ENCODE measurements at places on chromosomes 1 and 21.

DNA sequence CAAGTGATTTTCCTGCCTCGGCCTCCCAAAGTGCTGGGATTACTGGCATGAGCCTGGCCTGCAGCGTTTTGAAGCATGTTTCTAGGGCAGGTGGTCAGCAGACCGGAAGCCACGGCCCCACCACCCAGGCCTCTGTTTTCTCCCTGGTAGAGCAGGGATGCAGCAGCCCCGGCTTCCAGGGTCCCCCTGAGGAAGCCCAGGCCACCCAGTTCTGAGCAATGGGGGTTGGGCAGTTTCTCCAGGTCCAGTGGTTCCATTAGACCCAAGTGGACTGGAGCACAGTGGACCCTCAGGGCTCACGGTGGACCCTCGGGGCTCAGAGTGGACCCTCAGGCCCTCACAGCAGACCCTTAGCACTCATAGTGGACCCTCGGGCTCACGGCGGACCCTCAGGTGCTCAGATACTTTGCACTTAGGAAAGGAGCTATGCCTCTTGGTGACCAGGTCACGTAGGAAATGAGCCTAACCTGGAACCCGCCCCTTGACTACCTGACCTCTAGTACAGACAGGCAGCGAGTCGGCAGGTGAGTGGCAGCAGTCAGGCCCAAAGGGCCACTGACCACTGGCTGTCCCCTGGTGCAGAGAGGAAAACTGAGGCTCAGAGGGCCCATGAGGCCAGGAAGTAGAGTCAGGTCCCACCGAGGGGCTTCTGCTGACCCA is 4.6 kb upstream of the FNDC10 start:
- DNase-seq = no peak

DNA sequence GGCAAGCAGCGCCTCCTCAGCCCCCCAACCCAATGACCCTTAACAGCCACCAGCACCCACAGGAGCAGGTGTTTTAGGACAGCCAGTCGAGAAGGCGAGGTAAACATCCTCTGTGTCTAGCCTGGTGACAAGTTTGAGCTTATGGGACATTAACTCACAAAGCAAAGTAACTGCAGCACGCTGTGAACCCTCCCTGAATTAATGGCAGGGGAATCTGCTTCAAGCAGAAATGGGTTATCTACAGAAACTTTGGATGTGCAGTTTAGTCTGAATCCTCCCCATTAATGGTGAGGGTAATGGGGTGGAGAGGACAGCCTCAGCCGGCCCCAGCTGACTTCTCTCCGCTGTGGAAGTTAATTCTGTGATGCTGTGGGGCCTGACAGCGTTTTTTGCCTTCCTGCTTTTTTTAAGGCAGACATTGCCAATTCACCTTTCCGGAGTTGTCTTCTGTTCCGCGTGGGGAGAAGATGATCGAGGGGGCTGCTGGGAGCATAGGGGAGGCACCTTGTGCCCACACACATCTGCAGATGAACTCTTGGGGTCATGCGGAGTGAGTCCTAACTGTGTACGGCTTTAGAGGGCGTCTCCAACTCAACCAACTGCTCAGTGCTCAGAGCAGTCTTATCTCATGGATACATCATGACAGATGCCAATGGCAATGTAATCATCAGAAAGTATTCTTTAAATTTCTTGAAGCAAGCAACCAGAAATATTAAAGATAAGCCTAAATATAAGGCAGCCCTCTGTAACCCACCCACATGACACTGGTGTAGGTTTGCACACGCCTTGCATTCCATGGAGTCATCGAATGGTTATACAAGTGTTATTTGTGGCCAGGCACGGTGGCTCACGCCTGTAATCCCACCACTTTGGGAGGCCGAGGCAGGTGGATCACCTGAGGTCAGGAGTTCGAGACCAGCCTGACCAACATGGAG is 41.0 kb downstream of the POFUT2 start:
- DNase-seq = no peak

DNA sequence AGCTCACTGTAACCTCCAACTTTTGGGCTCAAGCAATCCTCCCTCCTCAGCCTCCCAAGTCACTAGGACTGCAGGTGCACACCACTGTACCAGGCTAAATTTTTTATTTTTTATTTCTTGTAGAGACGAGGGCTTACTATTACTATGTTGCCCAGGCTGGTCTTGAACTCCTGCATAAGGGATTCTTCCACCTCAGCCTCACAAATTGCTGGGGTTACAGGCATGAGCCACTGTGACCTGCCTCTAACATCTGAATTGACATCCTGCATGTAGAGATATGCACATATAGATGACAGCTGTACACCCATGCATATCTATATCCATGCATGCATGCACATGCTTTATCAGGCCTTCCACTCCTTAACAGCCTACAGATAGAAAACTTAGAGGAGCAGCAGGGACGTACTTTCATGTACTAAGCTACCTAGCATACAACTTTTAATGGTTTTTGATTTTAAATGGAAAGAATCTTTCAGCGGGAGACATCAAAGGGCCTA is 740.9 kb upstream of the TPTE start:
- DNase-seq = no peak

DNA sequence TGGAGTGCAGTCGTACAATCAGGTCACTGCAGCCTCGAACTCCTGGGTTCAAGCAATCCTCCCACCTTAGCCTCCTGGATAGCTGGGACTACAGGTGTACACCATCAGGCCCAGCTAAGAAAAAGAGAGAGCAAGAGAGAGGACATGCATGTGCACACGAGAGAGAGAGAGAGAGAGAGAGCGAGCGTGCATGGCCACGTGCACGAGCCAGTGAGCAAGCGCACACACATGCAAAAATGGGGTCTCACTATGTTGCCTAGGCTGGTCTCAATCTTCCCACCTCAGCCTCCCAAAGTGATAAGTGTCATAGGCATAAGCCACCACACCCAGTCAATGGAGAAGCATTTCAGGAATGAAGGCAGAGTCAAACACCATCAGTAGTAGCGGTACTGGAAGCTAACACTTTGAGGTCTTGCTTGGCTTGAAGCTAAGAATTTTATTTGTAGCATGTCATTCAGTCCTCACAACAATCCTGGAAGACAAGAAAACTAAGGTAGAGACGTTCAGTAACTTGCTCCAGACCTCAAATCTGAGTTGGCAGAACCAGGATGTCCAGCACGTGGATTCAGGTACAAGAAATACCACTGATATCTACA is 14.5 kb downstream of the GNB1 start:
- no peak for DNase-seq

- DNase-seq = no peak
Observed at GRCh38 chr1:191707288-191707687, 451.0 kb upstream of the RGS18 start.

DNA sequence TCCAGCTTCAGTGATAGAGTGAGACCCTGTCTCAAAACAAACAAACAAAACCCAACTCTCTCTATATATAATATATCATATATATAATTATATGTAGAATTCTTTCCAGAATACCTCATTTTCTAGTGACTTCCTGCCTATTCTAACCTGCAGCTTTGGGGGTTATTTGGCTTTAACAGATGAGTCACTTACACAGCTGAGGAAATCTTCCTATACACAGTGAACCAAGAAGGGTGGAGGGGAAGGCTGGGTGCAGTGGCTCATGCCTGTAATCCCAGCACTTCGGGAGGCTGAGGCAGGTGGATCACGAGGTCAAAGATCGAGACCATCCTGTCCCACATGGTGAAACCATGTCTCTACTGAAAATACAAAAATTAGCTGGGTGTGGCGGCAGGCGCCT is 9.2 kb downstream of the RAB29 start:
- no peak for DNase-seq

- DNase-seq = no peak
Observed at GRCh38 chr1:55466373-55466772, 251.2 kb upstream of the USP24 start.

- no peak for DNase-seq
Observed at GRCh38 chr1:178689769-178690168, 35.3 kb upstream of the RALGPS2 start.

GRCh38 chr1:199242147-199242546 is 603.3 kb downstream of the PTPRC start:
- DNase-seq = no peak

GRCh38 chr1:47471163-47471562 is 33.3 kb downstream of the FOXD2 start:
- no peak for DNase-seq

DNA sequence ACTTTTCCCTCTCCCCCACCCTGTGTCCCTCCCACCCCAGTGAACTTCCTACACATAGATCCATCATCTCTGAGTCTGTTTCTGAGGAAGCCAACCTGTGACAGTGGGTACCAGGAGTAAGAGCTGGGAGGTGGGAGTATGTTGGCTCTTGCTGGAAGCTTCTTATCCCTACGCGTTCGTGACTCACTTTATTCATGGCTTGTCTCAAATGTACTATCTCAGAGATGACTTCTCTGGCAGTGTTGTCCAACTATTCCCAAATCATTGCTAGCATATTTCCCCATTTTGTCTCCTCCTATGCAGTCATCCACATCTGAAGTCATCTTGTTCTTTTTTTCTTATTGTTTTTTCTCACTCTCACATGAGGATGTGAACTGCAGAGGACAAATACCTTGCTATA is 88.0 kb downstream of the HIVEP3 start:
- no peak for DNase-seq

DNA sequence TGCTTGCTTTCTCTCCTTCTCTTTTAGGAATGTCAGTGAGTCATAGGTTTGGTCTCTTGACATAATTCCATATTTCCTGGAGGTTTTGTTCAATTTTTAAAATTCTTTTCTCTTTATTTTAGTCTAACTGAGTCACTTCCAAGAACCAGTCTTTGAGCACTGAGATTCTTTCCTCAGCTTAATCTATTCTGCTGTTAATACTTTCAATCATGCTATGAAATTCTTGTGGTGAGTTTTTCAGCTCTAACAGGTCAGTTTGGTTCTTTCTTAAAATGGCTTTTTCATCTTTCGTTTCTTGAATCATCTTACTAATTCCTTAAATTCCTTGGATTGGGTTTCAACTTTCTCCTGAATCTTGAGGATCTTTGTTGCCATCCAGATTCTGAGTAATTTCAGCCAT is 321.0 kb downstream of the PTBP2 start:
- no peak for DNase-seq

GRCh38 chr1:228793032-228793431 is 57.8 kb downstream of the RHOU start:
- DNase-seq = no peak

DNA sequence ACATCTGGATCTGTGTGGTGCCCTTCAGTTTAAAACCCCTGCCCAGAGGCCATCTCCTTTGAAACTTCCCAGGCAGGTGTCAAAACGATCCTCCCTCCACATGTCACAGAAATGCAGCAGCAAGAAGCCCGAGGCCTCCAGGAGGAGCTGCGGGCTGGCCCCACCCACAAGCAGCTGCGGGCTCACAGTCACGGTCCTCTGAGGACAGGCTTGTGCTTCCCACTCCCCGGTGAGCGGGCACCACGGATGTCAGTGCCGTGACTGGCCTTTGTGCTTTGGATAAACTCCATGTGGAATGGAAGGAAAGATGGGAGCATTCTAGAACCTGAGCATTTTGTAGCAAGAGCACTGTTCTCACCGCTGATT is 65.8 kb downstream of the SIK1 start:
- DNase-seq = no peak

DNA sequence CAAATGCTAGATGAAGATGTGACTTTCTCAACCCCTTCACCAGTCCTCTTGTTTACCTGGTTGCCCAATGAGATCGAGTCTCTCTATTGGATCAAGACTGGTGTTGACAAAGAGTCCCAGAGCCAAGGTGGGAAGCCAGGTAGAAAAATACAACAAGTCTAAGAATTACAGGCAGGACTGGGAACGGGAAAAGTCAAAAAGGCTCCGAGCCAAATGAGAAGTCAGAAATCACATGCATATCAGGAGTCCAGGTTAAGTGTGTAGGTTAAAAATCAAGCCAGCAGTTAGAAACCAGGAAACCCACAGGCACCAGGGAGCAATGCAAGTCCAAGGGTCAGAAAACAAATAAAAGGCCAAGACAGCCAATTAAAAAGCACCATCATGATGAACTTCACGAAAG is 27.4 kb upstream of the DUSP23 start:
- DNase-seq = no peak

DNA sequence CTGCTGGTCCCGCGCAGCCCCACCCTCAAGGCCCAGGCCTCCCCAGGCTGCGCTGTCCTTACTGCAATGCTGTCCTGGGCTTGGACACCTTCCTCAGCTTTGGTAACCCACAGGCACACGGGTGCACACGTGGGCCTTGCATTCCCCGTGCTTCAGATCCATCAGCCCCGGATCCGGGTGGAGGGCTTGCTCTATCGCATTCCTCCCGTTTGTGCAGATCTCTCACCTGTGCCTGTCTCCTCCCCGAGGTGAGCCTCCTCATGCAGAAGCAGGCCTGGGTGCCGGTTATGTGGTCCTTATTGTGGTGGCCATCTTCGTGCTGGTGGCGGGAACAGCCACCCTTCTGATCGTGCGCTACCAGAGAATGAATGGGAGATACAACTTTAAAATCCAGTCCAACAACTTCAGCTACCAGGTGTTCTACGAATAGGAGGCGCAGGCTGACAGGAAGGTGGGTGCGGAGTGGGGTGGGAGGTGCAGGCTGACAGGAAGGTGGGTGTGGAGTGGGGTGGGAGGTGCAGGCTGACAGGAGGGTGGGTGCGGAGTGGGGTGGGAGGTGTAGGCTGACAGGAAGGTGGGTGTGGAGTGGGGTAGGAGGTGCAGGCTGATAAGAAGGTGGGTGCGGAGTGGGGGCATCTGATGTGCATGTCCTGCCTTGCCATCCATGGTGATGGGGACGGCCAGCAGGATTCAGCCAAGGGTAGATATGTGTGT is 66.2 kb downstream of the UMODL1 start:
- DNase-seq = no peak

GRCh38 chr21:27168084-27168483 is 201.2 kb upstream of the ADAMTS5 start:
- no peak for DNase-seq

GRCh38 chr1:154329152-154329521 is 3.8 kb downstream of the ATP8B2 start:
- no peak for DNase-seq

GRCh38 chr1:181656491-181656890 is 173.2 kb downstream of the CACNA1E start:
- no peak for DNase-seq

DNA sequence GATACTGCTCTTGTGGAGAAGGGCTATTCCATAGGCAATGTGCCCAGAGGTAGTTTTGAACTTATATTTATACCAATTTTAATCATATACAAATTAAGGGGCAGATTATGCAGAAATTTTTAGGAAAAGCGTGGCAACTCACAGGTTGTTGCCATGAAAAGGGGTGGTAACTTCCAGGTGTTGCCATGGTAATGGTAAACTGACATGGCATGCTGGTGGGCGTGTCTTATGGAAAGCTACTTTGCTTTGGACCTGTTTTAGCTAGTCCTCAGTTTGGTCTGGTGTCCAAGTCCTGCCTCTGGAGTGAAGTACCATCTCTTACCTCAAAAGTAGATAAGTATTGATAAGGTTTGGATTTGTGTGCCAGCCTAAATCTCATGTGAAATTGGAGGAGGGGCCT is 7.9 kb upstream of the IL23R start:
- no peak for DNase-seq

- no peak for DNase-seq
Observed at GRCh38 chr1:215421744-215422143, 145.4 kb upstream of the KCTD3 start.
